ENCODE measurements at places on chromosomes 4 and X.
A peak's percentile ranks its signal among the peaks of the same experiment; 100 is the strongest.

DNA sequence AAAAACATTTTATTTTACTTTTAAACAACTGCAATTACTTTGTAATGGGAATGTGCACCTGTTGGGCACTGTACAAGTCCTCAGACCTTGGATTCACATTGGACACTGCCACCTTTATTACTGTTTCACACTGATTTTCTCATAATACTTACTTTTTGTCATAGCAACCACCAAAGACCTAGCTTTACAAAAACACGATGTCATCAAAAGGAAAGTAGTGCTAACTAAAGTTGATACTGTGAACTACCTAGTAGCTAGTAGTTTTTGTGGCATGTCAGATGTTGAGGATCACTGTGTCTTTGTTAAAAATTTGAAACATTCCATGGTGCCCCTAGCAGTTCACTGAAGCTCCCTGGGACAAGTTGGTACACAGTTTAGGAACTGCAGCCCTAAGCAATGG lies 62.9 kb upstream of the HOPX start:
- no peak for DNase-seq

DNA sequence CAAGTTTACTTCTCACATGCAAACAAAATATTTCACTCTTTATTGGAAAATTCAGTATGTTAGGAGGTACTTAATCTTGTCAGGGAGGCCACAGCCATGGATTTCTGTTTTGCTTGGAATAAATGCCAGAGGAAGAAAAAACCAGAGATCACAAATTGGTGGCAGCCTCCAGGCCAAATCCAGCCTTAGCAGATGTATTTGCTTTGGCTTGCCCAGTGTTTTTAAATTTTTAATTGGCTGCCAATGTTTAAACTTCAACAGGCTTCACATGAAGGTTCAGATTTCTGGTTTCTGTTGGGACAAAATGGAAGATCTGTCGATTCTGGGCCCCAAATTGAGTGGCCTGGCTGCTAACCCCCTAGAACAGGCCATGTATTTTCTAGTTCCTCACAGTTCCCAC lies 19.2 kb downstream of the YY2 start:
- DNase-seq = no peak

DNA sequence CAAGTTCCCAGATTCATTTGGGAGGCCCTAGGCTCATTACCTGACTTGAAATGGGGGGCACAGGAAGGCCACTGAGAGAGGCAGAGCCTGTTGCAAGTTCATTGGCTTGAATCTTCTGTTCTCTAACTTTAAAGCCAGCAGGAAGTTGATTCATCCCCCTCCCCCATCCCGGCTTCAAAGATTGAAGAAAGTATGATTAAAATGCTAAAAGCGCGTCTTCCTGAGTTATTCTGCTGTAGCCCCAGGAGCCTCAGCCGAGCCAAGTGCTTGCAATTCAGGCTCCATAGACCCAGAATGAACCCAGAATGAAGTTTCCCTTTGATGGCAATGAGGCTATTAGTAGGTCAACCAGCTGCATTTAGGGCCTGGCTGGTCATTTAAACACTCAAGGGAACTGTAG lies 14.7 kb downstream of the CHST7 start:
- DNase-seq = peak; percentile 44

DNA sequence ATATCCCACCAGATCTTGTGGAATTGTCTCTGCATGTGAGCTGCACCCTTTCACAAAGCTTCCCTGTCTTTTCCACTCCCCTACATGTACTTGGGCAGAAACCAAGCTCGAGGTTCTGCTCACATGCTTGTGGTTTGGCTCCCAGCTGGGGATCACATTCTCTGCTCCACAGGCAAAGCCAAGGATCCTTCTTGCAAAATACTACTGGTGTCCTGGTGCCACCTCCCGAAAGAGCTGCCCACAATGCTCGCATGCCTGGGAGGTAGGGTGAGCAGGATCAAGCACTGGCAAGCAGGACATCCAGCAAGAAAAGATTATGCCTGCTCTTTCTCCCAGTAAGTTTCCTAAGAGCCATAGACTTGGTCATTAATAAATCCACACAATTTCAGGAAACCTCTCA lies 45.1 kb upstream of the PPARGC1A start:
- no peak for DNase-seq

DNA sequence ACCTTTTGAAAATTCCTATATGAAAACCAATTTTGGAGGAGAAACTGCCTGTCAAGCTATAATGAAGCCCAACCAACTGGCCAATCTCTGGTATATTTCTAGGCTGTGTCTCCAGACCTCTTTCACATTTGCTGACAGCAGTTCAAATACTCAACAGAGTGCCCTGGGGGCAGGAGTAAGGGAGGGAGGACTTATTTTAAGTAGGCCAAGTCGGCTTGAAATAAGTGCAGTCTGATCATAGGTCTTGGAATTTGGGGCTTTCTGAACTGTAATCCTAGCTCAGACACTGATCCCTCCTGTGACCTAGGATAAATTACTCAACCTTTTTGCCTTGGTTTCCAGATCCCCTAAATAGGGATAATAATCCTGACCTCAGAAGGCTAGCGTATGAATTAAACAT lies 59.4 kb upstream of the SLC7A11 start:
- DNase-seq = no peak

DNA sequence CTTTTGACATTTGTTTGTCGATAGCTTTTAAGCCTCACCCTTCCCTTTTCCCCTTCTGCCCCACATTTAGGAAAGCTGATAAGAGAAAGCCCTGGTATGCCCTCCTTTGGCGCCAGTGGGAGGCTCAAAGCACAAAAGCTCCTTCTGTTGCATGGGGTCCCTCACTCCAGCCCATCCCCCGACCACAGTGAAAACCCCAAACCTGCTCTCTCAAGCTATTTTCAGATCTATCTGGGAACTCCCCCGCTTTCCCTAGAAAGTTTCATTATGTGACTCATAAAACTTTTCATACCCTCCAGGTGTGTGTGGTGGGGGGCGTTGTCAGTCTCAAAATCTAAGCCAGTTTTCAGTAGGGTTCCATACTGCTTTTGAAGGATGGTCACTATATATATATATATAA lies 259.0 kb upstream of the PCDH7 start:
- no peak for DNase-seq

GRCh38 chr4:827209-828081 lies 1.5 kb upstream of the CPLX1 start:
- no peak for DNase-seq

DNA sequence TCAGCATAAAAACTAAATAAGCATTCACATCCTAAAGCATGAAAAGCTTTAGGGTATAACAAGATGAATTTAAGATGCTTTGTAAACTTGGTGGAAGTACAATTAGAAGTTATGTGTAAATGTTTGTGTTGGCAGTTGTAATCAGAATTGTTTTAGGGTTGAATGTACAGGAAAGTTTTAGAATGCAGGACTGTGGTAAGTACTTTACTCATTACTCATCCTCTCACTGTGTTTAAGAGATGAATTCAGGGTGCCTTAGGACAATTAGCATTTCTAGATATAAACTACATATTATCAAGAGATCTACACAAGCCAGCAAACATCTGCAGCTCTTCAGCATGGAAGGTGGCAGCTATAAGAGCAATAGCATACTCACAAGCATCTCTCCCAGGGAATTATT lies 77.5 kb upstream of the ELOVL6 start:
- DNase-seq = no peak

GRCh38 chr4:67575232-67576058 lies 16.9 kb downstream of the STAP1 start:
- peak; percentile 37 for DNase-seq

DNA sequence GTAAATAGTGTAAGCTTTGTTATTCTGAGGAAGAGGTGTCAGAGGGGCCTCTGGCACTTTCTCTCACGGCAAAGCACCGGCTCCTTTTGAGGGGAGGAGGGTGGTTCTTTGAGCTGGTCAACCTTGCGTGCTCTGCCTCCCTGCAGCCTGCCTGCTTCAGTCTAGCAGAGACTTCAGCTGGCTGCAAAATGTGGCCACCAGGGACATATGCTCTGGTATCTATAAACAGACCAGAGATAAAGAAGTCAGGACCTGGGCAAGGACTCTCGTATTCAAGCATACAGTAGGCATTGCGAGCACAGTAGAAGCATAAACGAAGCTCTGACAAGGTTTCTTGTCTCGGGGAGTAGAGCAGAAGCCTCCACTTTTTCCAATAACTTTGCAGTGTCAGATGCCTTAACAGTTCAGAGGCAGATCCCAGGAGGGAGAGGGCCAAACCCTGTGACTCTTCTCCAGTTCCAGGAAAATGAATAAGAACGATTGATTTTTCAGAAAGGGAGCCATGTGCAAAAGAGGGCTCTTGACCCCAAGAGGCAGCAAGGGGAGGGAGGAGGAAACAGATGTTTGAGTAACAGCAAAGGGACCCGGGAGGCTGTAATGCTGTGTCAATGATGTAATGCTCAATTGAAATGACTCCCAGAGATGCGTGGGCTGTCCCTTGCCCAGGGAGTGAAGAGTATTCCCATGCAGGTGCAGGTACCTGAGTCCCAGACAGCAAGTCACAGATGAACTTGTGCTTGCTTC lies 57.9 kb upstream of the TEX13D start:
- no peak for DNase-seq

GRCh38 chr4:137609718-137610430 lies 77.6 kb upstream of the PCDH18 start:
- DNase-seq = no peak

- no peak for DNase-seq
Observed at GRCh38 chr4:24278693-24279092, 305.7 kb downstream of the DHX15 start.

DNA sequence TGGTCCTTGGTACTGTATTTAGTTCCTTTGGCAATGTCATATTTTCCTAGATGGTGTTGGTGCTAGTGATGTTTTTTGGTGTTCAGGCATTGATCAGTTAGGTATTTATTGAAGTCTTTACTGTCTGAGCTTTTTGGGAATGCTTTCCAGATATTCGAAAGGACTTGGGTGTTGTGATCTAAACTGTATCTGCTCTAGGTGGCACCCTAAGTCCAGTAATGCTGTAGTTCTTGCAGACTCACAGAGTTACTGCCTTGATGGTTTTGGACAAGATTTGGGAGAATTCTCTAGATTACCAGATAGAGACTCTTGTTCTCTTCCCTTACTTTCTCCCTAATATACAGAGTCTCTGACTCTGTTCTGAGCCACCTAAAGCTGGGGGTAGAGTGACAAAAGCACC lies 513.6 kb upstream of the PITX2 start:
- DNase-seq = no peak

DNA sequence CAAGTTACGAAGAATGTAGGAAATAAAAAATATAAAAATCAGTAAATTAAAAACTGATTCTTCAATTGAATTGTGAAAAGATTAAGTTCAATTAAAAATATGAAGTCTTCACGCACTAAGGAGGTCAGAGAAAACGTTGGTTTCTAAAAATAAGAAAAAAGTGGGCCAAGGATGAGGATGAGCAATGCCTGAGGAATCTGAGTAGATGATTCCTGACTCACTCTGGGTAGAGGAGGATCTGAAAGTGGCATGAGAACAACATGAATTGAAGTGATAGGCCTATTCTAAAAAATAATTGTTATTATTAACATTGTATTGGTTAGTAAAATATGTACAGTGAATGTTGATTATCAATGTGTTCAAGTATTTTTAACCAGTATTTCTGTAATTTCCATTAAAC lies 444.2 kb downstream of the GRIA2 start:
- no peak for DNase-seq

- DNase-seq = no peak
Observed at GRCh38 chr4:5188130-5188529, 136.8 kb downstream of the STK32B start.

DNA sequence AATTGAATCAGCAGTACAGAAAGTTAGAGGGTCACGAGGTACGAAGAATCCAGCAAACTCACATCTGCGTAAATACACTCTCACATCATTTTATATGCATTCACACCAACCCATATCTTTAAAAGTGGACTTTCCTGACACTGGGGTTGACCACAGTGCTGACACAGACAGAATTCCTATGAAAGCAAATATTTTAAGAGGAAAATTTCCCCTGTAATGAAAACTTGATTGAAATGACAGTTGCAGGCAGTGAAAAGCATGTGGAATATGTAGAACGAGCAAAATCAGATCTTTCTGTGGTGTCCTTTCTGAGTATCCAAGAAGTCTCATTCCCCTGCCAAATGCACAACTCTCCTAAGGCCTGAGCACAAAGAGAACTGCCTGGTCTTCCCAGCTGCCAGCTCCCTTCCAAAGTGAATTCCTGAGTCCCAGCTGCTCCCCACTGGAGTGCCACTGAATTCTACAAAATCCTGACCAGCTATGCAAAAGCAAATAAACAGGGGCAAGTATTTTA lies 50.5 kb upstream of the FAM9C start:
- no peak for DNase-seq

DNA sequence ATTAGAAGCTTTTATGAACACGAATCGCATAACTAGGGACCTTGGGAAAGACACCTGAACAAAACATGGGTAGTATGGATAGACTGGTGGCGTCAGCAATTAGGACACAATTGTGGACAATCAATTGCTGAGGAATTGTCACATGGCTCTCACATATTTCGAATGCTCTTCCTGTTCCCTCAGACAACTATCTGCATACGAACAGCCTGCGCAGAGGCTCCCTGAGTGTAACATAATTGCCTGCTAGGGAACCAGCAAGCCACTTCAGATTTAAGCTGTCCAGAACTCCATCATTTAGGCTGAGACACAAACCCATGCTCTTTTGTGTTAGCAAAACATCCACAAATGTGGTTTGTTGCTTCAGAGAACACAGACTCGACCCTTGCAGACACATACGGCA lies 160.8 kb downstream of the MGST2 start:
- DNase-seq = no peak

GRCh38 chr4:125313989-125314667 lies 627 bp upstream of the FAT4 start:
- DNase-seq = no peak

GRCh38 chr4:181569553-181569952 lies 673.6 kb upstream of the TENM3 start:
- DNase-seq = no peak

DNA sequence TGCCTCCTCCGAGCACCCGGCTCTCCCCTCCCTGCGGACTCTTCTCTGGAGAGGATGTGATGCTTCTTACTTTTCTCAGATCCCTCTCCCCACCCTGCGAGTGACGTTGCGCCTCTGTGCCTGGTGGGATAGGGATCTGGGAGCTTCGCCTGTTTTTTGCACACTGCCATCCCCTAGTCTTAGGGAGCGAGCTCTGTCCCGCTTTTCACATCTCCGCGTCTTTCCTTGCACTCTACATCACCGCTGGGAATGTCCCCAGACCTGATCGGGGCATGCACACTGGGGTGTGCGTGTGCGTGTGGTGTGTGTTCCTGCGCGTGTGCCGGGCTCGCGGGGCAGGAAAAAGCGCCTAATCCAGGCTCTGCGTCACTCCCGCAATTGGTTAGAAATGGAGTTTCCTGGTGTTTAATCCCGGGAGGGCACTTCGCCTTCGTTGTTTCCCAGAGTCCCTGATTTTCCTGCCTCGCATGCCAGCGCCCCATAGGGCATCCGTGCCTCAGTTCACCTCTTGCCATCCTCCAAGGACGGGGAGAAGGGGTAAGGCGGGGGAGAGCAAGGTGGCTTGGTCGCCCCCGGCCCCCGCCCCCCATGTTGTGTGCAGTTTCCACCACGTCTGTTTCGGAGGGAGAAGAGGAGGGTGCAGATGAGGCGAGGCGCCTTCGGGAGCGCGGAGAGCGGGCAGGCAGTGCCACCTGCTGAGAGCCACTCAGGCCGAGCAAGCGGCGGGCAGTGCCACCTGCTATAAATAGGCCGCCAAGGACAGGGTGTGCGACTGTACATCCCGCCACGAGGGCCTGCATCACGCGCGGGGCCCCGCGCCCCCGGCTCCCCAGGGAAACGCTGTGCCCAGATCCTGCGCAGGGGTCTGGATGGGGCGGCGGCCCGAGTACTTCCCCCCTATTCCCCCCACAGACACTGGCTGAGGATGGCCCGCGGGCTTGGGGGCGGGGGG lies 759 bp upstream of the TBC1D1 start:
- peak; percentile 52 for DNase-seq
